Anterior cingulate cortex (tissue), 58 donors: ENCODE measurements at places on chromosomes 3 and 15.

- DNase-seq = no peak
These were observed 13.9 kb upstream of the UBE2E2 start for GRCh38 chr3:23189187-23189586.

DNA sequence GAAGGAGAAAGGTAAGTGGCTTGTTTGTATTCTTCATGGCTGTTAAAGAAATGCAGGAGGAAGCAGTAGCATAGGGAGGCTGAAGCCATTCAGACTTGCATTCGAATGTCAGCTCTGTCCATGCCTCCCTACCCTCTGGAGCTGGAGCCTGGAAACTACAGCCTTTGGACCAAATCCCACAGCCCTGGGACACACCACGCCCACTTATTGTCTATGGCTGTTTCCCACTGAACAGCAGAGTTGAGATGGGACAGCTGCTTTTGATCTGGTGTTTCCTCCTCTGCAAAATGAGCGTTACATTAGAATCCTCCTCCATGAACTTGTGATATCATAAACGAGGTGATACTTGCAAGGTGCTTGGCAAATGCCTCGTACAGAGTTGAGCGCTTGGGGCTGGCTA, 3.6 kb downstream of the FAM107A start:
- no peak for DNase-seq

DNA sequence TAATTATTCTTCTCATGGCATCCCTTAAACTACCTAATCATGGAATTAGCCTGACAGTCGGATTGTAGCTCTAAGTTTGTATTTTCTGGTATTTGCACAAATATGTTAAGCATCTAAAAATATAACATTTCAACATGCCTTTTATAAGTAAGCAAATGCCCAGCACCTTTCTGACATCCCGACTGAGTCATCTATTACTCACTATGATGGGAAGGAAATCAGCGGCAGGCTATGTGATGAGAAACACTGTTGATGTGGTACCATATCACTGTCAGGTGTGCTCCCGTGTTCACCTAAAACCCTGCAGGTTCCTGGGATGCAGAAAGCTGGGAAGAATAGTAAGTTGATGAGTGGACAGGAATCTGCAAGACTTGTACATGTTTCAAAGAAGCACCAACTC, 367.8 kb upstream of the IL12A start:
- DNase-seq = no peak

GRCh38 chr15:74461847-74462511, 1.0 kb upstream of the UBL7 start:
- no peak for DNase-seq

- peak; percentile 44 for DNase-seq
These were observed 940 bp downstream of the ARIH1 start for GRCh38 chr15:72474912-72475628.

DNA sequence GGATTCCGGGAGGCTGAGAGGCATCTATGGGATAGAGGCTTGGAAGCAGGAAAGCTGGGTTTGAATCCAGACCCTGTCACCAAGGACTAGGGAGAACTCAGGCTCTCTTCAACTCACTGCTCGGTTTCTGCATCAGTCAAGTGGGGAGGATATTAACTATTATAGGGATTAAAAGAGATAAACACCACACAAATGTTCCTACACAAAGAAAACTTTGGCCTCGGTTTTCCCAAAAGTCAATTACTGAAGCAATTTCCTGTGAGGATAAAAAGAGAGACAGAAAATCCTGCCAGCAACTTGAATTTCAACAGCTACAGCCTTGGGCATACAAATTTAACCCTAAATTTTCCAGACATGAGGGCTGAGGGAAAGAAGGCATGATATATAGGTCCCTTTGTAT, 36.0 kb downstream of the ITGB5 start:
- DNase-seq = no peak

GRCh38 chr3:32290619-32291018, 52.1 kb downstream of the CMTM8 start:
- DNase-seq = no peak

- no peak for DNase-seq
These were observed 13.8 kb downstream of the HDC start for GRCh38 chr15:50251638-50252182.

- DNase-seq = no peak
These were observed 14.3 kb downstream of the TLE3 start for GRCh38 chr15:70083418-70083817.

DNA sequence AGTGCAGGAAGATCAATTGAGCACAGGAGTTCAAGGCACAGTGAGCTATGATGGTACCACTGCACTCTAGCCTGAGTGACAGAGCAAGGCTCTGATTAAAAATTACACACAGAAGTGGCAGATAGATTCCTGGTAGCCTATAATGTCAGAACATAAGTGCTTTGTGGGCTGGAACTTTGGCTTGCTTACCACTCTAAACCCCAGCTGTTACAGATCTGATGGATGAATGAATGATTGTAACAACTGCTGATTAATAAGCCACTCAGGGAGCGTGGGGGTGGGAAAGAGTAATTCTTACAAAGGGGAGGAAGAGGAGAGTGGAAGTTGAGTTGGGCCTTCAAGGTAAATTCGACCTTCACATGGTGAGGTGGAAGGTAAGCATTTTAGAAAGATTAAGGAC, 40.9 kb upstream of the PTPN23 start:
- DNase-seq = no peak

- DNase-seq = no peak
These were observed 30.7 kb upstream of the USP3 start for GRCh38 chr15:63473749-63473998.

DNA sequence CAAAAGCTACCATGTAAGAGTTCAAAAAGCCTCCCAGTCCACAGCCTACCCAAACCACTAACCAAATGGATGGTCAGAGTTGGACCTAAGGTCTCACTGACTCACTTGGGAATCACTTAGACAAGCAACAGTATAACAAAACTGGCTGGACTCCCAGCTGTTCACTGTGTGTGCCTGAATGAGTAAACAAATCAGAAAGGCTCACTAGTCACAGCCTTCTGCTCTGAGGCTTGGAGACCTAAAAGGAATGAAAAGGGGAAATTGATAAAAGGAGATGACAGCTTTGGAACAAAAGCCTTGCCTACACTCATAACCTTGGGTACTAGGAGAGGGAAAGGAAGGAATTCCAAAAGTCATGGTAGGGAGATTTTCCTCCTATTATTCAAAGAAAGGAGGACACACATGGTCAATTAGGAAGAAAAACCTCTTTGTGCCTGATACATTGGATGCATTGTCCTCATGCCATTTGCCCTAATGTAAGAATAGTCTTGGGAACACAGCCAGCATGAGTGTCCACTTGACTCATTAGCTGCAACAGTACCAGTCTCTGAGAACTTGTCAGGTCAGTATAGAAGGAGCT, 92.3 kb downstream of the FRMD5 start:
- peak; percentile 66 for DNase-seq

DNA sequence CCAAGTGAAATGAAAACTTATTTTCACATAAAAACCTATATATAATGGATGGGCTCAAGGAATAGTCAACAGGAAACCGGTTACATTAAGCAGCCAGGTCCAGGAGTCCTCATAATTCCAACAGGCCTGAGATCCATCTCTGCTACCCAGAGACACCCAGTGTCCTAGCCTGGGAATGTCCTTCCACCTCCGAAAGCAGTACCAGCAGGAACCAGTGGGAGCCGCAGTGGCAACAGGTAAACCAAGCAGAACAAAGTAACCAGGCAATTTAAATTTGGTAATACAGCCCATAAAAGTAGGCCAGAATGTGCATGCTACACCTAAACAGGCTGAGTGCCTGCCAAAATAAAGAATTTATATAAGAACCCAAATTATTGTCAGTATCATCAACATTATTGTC, 195.6 kb downstream of the ZBBX start:
- no peak for DNase-seq

DNA sequence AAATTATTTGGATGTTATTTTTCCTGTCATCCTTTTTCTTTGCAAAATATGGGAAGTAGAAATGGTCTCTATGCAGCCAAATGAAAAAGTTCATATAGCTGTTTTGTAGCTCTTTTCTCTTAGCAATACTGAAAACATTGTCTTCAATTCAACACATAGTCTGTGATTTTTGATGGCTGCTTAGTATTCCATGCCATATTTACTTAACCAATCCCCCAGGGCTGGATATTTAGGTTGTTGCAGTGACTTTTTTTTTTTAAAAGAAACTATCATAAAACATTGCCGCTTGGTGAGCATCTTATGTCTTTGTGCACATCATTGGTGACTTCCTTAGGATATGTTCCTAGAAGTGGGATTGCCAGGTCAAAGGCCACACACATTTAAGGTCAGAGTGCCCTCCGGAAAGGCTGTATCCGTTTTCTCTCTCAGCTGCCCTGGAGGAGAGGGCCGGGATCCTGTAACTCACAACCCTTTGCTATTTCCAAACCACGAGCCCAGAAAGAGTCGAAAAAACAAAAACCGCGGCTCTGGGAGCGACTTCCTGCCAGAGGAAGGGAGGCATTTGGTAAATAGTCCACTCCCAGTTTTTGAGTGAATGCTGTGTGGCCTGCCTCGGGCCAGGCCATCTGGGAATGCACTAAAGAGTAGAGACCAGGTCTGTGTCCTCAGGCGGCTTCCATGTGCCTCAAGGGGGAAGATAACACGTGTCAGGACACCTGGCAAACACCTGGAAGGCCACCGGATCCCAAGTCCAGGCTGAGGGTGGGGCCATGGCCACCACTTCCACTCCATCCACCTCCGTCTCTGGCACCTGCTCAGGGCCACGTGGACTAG, 41.9 kb downstream of the SMAD6 start:
- no peak for DNase-seq

- no peak for DNase-seq
These were observed 620 bp upstream of the ANP32A start for GRCh38 chr15:68821190-68821840.

- DNase-seq = no peak
These were observed 13.6 kb downstream of the IGDCC4 start for GRCh38 chr15:65409036-65409631.
